ENCODE measurements at places on chromosomes 3 and 15.

GRCh38 chr15:59174835-59175831 is 31.5 kb upstream of the LDHAL6B start:
- DNase-seq: peak; percentile 46

- no peak for DNase-seq
Measured at GRCh38 chr3:414063-414462, 217.5 kb downstream of the CHL1 start.

- no peak for DNase-seq
Measured at GRCh38 chr3:39115870-39116269, 8.4 kb downstream of the TTC21A start.

GRCh38 chr3:133926736-133927539 is 31.3 kb upstream of the RAB6B start:
- DNase-seq: no peak
